ENCODE measurements at places on chromosomes 7 and 10.

DNA sequence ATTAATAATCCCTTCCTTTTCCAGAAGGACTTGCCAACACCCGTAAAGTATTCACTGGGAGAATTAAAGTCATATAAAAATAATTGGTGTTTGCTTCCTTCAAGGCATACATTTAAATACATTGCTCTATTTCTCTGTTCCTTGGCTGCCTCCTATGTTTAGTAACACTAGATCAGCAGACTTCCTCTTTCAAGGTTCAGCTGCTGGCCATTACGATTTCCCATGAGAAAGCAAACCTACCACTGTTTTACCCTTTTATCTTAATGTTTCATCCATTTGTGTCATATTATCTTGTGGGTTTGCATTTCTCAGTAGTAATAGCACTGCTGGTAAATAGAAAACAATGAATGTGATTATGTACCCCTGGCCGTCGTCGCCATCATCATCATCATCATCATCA is 313.8 kb upstream of the BMPER start:
- DNase-seq, result no peak

DNA sequence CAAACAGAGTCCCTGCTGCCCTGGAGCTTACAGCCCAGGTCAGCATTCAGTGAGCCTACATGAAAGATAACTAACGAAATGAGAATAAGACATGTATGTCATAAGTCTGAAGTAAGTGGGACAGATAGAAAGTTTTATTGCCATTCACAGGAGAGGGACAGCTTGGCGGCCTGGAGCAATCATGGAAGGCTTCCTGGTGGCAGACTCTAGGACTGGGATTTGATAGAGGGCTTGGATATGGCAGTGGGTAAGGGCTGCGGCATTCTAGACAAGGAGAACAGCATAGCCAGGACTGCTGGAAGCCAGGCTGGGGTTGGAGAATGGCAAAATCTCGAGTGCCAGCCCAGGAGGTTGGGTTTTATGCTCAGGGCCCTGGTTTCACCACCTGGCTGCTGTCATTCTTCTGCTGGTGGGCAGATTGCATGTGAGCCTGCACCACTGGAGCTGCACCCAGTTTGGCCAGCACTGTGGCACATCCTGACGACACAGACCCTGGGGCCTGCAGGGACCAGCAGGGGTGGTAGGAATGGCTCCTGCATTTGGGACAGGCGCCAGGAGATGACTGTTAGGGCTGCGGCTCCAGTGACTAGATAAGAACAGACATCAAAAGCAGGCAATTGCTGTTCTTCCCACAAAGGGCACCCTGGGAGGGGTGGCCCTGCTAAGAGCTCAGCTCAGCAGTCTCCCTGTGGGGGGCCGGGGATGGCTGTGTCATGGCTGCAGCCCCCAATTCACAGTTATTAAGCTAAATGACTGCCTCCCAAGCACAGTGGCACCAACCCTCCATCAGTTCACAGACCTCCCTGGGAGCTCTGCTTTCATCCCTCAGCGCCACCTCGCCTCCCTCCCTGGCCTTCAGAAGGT is 161.1 kb downstream of the RPS24 start:
- no peak for DNase-seq

- DNase-seq, result no peak
Measured at GRCh38 chr10:6314620-6315205, 112.0 kb downstream of the PFKFB3 start.

GRCh38 chr10:131961047-131961776 is 20.5 kb downstream of the BNIP3 start:
- no peak for DNase-seq

DNA sequence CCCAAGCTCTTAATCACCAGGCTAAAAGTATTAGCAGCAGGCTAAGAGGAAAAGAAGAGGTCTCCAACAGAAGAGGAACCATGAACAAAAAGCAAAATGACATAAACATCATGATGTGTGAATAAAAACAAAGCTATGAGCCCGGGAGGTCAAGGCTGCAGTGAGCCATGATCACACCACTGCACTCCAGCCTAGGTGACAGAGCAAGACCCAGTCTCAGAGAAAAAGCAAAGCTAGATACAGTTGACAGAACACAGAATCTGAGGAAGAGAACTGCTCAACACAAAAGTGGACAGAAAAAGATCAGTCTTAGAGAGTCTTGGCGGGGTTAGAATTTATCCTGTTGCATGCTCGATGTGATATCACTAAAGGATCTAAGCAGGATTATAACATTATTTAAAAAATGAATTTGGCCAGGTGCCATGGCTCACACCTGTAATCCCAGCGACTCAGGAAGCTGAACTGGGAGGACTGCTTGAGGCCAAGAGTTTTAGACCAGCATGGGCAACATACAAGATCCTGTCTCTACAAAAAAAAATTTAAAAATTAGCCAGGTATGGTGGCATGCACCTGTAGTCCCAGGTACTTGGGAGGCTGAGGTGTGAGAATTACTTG is 37.5 kb downstream of the NT5C2 start:
- DNase-seq, result no peak

DNA sequence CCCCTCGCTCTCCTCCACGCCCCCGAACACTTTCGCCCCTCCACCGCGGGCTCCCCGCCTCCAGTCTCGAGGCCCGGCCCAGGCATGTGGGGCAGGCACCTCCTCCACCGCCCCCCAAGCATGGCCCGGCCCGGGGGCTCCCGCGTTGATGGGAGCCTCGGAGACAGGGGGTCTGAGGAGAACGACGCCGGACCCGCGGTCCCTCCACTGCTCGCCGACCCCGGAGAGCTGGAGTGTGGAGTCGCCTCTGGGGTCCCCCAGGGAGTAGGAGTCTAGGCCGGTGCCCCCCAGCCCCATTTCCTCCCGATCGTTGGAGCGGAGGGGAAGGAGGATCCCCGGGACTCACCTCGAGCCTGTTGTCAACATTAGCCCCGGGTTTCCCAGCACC is 206 bp downstream of the UPF2 start:
- no peak for DNase-seq

- no peak for DNase-seq
Measured at GRCh38 chr7:46468753-46469356, 547.8 kb upstream of the IGFBP3 start.

DNA sequence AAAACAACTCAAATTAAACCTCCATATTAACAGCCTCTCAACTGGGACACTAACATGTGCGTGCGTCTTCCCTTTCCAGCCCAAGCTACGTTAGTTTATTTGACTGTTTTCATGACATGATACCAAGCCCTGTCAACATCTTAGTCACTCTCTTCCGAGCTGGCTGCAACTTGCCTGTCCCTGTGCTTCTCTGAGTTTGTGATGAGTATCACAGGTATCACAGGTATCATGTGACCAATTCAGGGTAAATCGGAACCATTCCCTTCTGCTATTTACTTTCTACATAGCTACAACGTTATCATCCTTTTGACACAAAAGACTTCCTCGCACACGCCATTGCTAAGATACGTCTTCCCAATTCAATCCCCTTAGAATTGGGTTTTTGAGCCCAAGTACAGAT is 70.2 kb downstream of the CAV1 start:
- no peak for DNase-seq

DNA sequence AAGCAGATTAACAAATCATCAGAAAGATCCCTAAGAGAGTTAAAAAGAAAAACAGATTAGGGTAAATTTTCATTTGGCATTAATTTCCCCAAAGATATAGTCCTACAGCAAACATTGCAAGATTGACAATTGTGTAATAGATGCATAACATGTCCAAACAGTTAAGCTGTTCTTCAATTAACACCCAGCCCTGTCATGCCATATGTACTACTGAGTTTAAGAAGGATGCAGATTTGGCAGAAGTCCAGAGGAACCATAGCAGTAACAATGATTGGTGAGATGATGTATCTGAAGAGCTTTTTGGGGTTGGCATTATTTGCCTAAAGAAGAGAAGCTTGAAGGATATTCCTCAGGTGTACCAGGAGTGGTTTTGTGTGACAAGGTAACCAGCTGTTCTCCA is 287.6 kb downstream of the LRMDA start:
- DNase-seq, result no peak

- DNase-seq, result no peak
Measured at GRCh38 chr7:36811807-36812206, 87.5 kb upstream of the AOAH start.

DNA sequence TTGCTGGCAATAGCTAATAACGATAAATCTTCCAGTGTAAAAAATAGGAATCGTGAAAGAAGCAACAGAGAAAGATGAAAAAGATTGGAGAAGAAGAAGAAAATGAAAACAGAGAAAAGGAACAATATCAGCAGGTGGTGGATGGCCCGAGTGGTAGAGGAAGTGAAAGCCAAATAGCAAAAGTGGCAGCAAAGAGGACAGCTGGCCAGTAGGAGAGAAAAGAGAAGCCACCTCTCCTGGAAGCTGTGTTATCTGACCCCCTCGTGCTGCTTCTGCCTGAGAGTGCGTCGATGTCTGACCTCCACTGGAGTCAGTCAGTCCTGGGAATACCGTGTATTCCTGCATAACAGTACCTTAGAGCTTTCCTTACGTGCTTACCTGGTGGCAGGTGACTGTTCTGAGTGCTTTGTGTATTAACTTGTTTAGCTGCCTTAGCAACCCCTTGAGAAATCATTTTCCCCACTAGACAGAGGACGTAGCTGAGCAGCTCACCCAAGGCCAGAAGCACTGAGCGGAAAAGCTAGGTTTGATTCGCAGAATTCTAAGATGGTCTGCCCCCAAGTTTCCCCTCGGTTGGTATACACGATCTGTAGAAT is 88.3 kb downstream of the CHN2 start:
- DNase-seq, result no peak

DNA sequence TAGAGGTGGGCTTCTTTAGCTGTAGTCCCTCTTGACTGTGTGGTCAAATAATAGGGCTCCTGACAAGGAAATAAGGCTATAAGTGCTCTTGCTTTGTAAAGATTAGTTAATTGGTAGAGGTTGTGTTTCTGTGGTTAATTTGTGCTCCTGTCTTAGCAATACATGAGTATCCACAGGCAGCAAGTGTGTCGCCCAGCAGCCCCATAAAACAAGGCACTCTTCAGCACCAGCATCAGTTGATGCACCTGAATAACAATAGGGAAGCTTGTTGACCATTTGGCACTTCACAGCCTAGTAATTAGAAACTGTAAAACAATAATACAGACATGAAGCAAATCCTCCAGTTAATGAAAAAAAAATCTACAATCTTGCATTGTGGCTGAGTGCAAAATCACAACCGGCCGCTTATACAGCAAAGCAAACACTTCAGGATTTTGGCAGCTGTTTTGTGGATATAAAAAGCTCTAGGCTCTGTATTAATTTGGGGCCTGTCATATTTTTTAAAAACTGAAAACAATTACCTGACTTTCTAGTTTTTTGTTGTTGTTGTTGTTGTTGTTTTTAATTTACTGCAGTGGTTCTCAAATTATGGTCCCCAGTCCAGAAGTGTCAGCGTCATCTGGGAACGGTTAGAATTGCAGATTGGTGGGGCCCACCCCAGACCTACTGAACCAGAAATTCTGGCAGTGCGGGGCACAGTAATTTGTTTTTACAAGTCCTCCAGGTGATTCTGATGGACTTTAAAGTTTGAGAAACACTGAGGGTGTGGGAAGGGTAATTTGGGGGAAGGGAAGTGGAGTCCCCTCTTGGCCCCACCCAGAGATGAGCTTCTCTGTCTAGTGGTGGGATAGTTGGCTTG is 56.8 kb downstream of the AUTS2 start:
- no peak for DNase-seq

DNA sequence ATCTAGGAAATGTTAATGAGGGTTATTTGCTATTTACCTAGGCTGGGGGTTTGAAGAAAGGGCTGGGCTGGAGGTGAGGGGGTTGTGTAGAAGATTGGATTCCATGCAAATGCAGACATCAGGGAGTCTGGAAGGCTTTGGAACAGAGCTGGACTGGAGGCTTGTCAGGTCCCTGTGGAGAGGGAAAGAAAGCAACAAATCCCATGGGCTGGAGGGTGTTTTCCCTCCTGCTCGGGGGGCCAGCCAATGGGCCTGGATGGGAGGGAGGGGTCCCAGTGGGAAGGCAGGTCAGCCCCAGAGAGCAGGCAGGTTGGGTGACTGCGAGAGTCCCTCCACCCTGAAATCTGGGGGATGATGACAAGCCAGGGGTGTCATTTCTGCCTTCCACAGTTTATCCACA is 431.8 kb downstream of the RPS24 start:
- no peak for DNase-seq

GRCh38 chr7:31526864-31527263 is 13.0 kb downstream of the ITPRID1 start:
- DNase-seq, result no peak

DNA sequence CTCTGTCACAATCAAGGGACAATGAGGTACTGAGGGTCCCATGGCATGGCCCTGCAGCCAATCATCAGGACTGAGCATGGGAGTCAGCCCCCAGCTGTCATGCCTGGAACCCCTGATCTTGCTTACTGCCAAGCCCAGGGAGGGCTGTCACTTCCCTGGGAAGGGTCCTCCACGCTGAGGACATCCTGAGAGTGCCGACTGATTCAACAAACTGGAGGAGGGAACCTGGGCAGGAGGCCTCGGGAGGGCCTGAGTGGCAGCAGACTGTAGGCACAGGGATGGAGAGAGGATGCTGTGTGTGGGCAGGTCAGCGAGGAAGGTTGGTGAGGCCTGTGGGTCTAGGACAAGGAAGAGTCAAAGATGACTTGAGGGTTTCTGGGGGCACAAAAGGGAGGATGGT is 154.3 kb downstream of the ZNF248 start:
- no peak for DNase-seq

- DNase-seq, result no peak
Measured at GRCh38 chr7:152984421-152984820, 224.9 kb downstream of the ACTR3B start.

All from coronary artery (tissue), 2 donors.